Urinary bladder (tissue), 4 donors: ENCODE measurements at places on chromosomes 7 and 10. TPM values are rescaled to one million over a fixed set of nuclear protein-coding genes. Genes with fewer than 3 reads are reported as not detected.

GRM3 gene
- polyA plus RNA-seq = not detected

LRIT1 gene
- polyA plus RNA-seq = not detected

AKR1C4 gene
- polyA plus RNA-seq = 0.09 TPM

GSTO2 gene
- 3.4 TPM for polyA plus RNA-seq

CABCOCO1 gene
- polyA plus RNA-seq = 0.61 TPM

TMEM229A gene
- 0.73 TPM for polyA plus RNA-seq

GRCh38 chr10:68230268-68230667 is 1.6 kb downstream of the ATOH7 start:
- no peak for DNase-seq

DNA sequence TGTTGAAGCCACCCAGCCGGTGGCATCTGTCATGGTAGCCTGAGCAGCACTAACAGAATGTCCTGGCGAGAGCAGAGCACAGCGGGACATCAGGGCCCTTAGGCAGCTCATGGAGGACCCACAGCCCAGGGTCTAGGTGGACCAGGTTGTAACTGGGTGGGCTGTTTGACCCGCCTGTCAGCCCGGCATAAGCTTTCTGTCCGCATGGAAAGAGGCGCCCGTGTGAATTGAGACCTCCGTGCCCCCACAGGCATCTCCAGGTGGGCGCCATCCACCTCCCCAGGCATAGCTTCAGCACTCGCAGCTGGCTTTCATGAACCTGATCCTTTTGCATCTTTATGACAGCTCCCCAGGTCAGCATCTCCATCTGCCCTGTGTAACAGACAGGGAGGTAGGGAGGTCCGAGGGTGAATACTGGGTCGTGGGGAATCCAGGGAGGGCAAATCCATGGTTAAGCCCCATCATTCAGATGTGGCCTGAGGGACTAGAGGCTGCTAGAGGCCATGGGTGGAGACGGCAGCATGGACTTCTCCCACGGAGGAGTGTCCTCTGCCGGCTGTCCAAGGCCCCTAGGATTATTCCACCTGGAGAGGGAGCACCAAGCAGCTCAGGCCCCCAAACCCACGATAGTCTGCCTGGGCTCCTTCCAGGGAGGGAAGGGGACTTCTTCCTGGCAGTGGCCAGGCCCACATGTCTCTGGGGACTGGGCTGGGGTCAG is 371.6 kb upstream of the MKI67 start:
- DNase-seq = no peak

- DNase-seq = no peak
Observed at GRCh38 chr10:122561212-122561611, 658 bp downstream of the DMBT1 start.

GRCh38 chr10:94125856-94126255 is 132.1 kb downstream of the PLCE1 start:
- no peak for DNase-seq

- peak; percentile 18 for DNase-seq
Observed at GRCh38 chr10:58856508-58857240, 319.8 kb upstream of the PHYHIPL start.

DNA sequence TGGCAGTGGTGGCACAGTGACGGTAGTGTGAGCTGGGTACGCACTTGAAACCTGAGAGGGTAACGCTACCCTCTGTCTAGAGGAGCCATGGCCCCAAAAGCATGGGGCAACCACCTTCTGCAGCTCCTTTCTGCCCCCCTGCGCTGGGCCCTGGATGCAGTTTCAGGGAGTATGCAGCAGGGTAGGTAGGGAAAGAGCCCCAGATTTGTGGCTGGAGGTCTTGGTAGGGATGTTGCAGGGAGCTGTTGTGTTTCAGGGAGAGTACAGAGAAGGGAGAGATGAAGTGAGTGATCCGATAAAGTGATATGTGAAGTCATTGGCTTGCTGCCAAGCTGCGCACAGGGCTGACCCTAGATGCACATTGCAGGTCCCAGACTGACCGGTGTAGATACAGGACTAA is 2.7 kb upstream of the PGAM2 start:
- DNase-seq = no peak

- DNase-seq = no peak
Observed at GRCh38 chr7:77800158-77800557, 1.6 kb downstream of the PHTF2 start.

DNA sequence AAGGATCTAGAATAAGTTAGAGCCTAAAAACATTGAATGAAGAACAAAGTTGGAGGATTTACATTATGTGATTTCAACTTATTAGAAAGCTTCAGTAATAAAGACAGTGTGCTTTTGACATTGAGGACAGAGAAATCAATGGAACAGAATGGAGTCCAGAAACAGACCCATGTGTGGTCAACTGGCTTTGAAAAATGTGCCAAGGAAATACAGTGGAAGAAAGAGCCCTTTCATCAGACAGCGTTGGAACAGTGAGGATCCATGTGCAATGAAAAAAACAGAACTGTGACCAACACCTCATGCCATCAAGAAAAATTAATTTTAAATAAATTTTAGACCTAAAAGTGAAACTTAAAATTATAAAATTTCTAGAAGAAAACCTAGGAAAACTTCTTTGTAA is 50.6 kb upstream of the LRRC18 start:
- DNase-seq = no peak

- no peak for DNase-seq
Observed at GRCh38 chr7:155410431-155410830, 47.5 kb upstream of the EN2 start.
